Activated T-helper 1 cell treated with anti-CD3 and anti-CD28 coated beads, Interleukin-2, amount 50 U/mL, for 16 hours (primary cell): ENCODE measurements at places on chromosomes 3 and 15.

DNA sequence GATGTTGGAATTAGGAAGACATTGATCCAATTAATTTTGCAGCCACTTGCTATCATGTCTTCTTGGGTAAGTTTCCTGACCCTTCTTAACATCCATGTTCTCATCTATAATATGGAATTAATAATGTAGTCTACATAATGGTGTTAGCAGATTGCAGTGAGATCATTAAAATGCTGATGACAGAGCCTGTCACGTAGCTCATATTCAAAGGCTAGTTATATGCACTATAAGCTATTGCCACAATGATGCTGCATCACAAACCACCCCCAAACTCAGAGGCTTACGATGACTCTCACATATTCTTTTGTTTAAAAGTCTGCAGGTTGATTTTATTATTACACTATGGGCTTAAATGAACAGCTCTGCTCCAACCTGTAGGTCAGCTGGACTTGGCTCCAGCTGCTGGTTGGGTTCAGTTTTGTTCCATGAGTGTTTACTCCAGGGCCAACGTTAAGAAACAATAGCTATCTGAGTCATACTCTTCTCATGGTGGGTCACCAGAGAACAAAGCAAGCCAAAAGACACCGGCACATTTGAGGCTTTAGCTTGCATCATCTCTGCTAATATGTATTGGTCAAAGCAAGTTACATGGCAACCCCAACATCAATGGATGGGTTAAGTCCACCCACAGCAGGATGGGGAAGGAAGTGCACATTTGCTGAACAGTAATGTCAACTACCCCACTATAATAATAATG is 250.0 kb upstream of the SLCO3A1 start:
- no peak for DNase-seq

DNA sequence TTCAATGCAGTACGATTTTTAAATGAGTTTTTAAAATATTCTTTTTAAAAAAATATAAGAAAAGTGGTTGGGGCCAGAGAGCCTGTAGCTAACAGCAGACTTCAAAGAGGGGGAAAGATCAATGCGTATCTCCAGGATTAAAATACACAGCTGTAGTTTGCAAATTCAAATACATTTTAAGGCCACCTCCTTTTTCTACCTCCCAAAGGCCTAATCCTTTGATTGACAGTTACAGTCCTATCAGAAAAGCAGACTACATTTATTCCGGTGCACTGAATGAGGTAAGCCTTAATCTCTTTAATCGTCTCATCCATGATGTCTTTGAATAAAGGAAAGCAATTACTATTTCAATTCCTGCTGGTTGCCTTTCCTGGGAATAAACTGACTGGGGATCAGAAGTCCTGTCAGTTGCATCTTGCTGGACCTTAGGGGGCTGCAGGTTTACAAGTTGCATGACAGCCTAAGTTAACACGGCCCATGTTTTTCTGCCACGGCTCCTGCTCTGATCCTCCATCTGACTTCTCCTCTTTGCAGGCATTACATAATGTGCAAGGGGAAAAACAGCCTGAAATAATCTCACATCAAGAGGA is 51.7 kb downstream of the CADPS start:
- DNase-seq, result no peak

GRCh38 chr3:72310419-72311380 is 525.8 kb upstream of the PROK2 start:
- no peak for DNase-seq

GRCh38 chr3:47425959-47426358 is 45.1 kb downstream of the PTPN23 start:
- no peak for DNase-seq

DNA sequence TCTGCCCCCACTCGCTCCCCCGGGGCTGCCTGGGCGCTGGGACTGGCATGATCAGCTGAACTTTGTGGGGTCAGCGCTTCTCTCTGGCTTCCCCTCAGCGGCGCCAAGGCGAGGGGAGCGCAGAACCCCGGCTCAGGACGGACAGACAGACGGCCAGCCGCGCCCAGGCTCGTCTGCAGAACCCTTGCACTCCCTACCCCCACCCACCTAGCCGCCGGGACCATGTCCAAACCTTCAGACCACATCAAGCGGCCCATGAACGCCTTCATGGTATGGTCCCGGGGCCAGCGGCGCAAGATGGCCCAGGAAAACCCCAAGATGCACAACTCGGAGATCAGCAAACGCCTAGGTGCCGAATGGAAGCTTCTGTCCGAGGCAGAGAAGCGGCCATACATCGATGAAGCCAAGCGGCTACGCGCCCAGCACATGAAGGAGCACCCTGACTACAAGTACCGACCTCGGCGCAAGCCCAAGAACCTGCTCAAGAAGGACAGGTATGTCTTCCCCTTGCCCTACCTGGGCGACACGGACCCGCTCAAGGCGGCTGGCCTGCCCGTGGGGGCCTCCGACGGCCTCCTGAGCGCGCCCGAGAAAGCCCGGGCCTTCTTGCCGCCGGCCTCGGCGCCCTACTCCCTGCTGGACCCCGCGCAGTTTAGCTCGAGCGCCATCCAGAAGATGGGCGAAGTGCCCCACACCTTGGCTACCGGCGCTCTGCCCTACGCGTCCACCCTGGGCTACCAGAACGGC is 621 bp downstream of the SOX14 start:
- DNase-seq, result no peak

GRCh38 chr15:100768501-100768931 is 111.1 kb upstream of the ALDH1A3 start:
- no peak for DNase-seq

- no peak for DNase-seq
These were observed 3.6 kb upstream of the IMPDH2 start for GRCh38 chr3:49032646-49033304.

DNA sequence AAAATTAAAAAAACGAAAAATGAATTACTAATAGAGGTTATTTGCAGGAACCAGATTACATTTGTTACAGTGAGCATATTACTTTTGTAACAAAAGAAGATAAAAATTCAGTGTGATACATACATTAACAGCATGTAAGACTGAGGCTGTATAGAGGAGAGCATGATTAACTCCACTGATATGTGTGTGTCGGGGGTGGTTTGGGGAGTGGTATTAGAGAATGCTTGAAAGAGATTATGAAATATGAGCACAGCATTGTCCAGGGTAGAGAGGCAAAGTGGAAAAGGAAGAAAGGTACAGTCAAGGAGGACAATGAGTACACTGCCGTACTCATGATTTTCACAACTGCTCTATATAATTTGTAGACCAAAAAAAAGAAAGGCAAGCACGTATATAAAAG is 62.9 kb upstream of the LRRFIP2 start:
- no peak for DNase-seq

DNA sequence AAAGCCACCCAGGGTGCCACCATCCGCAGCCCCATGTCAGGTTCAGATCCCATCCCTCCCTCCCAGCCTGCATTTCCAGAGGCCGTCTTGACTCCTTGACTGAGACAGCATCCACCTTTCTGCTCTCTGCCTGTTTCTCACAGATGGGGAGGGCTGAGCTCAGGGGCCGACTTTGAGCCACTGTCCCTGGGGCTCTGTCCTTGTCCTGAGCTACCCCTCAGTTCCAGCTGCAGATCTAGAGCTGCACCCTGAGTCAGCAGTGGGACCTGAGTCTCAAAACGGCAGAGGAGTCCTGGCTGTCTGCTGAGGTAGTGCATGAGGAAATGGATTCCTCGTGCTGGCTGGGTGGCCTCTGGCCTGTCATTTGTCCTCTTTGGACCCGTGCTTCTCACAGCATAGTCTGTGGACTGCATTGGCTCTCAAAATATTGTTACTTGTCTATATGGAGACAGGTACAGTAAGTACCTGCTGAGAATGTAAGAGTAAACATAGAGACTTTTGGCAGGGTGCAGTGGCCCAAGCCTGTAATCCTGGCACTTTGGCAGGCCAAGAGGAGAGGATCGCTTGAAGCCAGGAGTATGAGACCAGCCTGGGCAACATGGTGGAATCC is 22.3 kb downstream of the RPLP1 start:
- DNase-seq, result no peak

- peak; percentile 30 for DNase-seq
These were observed 24.5 kb downstream of the MB21D2 start for GRCh38 chr3:192892981-192893700.

DNA sequence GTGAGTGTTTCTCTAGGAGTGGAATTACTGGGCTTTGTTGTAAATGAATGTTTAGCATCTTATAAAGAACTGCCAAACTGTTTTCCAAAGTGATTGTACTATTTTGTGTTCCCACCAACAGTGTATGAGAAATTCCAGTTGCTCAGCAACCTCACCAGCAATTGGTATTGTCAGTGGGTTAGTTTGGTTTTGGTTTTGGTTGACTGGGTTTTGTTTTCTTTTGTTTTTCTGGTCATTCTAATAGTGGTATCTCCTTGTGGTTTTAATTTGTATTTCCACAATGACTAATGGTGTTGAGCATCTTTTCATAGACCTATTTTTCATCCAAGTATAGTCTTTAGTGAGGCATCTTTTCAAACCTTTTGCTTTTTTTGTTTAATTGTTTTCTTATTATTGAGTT is 27.1 kb downstream of the FILIP1L start:
- no peak for DNase-seq

- DNase-seq, result no peak
These were observed 596.6 kb upstream of the AGTR1 start for GRCh38 chr3:148101061-148101460.

GRCh38 chr3:45479621-45480035 is 91.3 kb downstream of the LARS2 start:
- DNase-seq, result no peak

DNA sequence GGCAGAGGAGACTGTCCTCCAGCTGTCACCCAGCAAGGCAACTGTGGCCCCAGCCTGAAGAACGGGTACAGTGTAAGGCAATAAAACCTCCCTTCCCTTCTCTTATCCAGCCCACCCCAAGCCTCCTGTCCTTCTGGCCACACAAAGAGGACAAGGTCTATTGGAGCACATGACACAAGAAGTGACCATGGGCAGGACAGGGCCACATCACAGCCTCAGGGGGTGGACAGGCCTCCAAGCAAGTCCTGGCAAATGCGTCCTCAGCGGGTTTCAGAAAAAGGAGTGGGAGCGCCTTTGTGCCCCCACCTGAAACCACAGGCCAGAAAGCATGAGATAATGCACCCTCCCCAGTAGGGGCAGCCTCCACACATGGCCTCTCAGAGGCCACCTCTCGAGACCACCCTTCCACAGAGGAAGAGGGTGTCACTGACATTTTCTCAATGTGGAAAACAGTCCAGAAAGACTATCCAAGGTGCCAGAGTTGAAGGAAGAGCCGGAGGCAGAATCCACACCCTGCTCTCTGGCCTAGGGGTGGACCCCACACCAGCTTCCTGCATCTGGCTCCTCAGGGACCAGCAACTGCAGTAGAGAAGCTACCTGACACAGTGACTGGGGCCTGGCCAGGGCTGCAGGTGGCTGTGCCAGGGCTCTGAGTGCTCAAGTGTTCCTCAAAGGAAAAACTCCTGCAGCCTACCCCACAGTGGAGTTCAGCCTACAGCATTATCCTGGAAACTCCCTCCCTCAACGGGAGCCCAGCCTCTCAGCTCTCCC is 43.9 kb downstream of the CCDC12 start:
- DNase-seq, result no peak

DNA sequence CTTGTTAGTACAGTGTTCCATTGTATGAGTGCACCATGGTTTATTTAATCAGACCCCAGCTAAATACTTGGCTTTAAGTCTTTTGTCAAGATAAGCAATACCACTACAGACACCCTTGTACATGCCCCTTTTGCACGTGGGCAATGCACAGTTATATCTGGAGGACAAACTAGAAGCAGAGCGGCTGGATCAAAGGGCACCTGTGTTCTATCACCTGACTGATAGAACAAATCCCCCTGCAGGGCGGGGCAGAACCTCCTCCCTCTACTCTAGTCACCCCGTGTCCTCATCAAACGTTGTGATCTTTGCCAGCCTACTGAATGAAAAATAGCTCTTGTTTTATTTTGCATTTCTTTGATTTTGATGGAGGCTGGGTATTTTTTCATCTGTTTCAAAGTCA is 314.9 kb downstream of the TLE3 start:
- no peak for DNase-seq

GRCh38 chr3:149224736-149225594 is 3.3 kb upstream of the CP start:
- no peak for DNase-seq

GRCh38 chr3:72818092-72818773 is 30.0 kb downstream of the SHQ1 start:
- no peak for DNase-seq
